Stimulated activated CD4-positive, alpha-beta T cell treated with anti-CD3 and anti-CD28 coated beads, TNF-alpha, amount 100 ng/mL, for 48 hours (primary cell): ENCODE measurements at places on chromosomes 11 and 22.

GRCh38 chr11:128853559-128853958 is 13.5 kb downstream of the KCNJ1 start:
- DNase-seq, result no peak

GRCh38 chr22:41911001-41911611 is 3.8 kb downstream of the SHISA8 start:
- no peak for DNase-seq

GRCh38 chr22:38866399-38867123 is 5.5 kb downstream of the CBX6 start:
- DNase-seq, result no peak

GRCh38 chr11:13216019-13216710 is 61.4 kb upstream of the BMAL1 start:
- peak; percentile 34 for DNase-seq

DNA sequence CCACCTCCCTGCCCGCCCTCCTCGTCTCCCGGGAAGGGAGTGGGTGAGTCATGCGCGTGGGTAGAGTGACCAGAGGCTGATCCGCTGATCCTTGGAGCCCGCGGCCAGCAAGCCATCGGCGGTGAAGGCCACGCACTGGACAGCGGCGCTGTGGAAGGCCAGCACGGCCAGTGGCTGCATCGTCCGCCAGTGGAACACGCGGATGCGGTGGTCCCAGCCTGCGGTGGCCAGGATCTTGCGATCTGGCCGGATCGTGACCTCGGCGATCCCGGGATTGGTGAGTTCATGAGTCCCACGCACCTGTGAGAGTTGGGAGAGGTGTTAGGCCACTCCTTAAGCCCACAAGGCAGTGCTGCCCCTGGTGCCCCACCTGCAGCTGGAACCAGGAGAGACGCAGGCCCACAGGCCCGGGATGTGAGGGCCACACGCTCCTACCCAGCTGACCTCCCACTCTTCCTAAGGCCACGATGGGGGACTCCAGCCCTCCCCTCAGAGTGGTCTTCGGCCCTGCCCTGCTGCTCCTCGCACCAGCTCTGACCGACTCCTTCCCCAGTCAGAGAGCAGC is 28.2 kb downstream of the TBX1 start:
- no peak for DNase-seq

- DNase-seq, result no peak
Observed at GRCh38 chr22:42438293-42438650, 6.1 kb upstream of the NFAM1 start.

DNA sequence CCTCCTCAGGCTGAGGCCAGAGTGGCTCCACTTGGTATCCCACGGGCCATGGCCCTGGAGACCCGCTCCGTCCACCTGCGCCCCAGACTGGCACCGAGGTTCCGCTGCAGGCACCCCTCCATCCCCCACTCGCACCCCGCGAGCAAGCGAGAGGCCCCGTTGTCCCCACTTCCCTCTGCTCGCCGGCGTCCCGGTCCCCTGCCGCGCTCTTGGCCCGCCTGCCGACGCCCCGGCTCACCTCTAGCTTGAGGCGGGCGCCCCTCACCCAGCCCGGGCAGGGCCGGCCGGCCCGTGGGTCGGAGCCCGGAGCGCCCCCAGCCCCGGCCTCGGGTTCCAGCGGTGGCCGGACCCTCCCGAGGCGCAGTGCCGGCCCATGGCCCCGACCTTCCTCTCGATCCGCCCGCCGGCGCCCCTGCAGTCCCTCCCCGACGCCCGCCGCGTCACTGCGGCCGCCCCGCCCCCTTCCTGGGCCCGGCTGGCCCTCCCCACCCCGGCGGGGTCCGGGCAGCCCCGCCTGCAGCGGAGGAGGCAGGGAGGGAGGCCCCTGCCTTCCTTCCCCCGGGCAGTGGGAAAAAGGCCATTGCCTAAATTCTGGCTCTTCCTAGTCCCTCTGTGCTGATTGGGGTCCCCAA is at the start of gene PITPNM1:
PITPNM1 (minus strand) TSS at position 414 of the 632 bp plus-strand sequence. CDS start 1,183 bp downstream, outside the sequence.
- no peak for DNase-seq

DNA sequence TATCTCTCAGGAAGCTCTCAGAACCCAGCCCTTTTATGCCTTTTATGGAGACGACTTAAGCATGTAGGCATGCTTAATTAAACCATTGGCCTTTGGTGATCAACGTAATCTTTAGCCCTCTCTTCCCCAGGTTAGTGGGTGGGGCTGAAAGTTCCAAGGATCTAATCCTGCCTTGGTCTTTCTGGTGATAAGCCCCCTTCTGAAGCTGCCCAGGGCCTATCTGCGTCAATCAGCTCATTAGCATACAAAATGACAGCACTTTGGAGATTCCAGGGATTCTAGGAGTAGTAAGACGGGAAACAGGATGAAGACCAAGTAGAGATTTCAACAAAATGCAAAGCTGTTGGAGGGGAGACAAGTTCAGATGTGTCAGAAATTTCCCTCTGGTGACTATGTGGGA is 3.1 kb downstream of the FAM118A start:
- no peak for DNase-seq

DNA sequence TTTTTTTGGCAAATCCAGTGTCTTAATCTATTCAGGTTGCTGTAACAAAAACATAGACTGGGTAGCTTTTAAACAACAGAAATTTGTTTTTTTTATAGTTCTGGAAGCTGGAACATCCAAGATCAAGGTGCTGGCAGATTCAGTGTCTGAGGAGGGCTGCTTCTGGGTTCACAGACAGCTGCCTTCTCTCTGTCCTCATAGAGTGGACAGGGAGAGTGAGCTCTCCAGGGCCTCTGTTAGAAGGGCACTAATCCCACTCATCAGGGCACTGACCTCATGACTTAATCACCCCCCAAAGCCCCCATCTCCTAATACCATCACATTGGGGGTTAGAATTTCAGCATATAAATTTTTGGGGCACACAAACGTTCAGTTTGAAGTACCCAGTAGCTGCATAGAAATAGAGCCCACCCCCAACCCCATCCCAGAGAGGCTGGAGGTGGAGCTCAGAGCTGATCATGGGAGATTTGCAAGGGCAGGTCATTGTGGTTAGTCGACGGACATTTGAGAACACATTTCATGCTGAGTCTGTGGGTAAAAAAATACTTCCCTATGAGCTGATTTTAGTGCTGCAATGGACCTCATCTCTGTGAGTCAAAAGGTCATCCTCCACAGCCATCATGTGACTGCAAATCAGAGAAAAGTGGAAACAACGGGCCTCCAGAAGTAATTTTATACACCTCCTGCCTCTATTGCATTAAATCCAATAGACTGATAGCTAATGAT is 203.1 kb upstream of the CADM1 start:
- DNase-seq, result no peak

DNA sequence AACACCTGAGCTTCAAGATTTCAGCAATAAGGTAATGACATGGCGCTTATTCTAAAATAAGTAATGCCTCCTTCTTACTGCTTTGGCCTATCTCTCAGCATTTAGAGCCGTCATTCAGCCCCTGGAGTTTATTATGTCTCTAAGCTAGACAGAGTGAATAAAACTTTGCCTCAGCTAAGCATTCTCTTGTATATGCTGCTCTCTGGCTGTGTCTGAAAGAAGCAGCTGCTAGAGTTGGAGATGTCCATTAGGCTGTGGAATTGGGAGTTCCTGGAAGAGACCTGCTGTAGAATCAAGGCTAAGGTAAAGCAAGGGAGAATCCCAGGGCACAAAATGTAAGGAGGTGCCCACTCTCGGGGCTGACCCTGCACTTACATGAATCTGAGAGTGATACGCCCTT is 35.5 kb upstream of the TTC12 start:
- no peak for DNase-seq

- no peak for DNase-seq
Observed at GRCh38 chr22:25876871-25877270, 134.9 kb downstream of the MYO18B start.

DNA sequence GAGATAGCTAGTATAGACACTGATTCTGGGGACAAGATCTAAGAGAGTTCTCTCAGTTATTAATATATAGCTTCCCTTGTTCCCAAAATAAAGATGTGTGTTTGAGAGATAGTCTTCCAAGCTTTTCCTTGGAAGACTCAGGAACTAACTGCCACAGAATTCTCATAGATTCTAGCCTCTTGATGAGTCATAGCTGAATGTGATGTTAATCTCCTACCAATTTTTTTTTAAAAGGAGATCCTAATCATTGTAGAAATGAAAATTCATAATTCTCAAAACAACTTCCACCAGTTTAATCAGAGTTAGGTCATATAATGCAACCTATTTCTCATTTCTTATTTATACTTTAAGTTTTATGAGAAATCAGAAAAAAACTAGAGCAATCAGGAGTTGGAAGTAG is 148.8 kb downstream of the JRKL start:
- DNase-seq, result no peak

DNA sequence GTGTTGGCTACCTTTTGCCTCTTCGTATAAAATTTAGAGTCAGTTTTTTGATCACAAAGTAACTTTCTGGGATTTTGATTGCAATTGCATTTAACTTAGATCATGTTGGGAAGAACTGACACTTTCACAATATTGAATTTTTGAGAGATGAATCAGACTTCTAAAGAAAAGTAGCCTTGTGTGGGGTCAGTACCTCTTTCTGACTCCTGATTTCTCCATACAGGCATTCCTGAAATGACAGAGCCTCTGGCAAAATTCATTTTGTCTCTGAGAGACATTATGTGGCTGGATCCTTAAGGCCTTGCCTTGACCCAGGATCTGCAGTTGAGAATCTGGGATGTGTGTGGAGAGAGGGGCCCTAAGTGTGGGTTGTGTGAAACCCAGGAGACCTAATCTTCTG is 37.8 kb downstream of the PPFIBP2 start:
- no peak for DNase-seq

DNA sequence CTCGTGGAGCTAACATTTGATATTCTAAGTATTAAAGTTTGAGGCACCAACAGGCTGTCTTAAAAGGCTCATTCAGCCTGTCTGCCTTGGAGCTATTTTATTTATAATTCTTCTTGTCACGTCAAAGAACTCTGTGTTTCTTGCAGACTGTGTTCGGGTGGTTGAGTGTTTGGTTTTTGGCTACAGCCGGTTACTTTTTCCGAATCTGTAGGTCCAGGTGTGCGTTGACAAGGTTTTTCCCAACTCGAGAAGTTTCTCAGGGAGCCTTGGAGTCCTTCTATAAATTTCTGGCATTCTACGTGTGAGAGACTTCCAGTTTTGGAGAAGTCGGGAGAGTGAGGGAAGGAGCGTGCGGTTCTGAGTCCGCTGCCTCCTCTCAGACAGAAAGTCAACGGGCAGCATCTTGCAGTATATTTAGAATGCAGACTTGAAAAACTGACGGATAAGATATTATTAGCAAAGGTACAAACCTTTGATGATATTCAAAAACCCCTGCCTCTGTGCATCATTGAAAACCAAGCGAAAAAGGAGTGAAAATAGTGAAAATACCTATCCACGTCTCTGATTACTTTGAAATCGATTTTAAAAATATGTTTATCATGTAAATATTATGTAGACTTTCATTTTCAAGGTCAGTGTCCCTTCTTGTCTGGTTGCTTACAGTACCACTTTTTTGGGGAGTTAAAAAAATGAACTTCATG is 85.2 kb upstream of the PPARA start:
- DNase-seq, result no peak

DNA sequence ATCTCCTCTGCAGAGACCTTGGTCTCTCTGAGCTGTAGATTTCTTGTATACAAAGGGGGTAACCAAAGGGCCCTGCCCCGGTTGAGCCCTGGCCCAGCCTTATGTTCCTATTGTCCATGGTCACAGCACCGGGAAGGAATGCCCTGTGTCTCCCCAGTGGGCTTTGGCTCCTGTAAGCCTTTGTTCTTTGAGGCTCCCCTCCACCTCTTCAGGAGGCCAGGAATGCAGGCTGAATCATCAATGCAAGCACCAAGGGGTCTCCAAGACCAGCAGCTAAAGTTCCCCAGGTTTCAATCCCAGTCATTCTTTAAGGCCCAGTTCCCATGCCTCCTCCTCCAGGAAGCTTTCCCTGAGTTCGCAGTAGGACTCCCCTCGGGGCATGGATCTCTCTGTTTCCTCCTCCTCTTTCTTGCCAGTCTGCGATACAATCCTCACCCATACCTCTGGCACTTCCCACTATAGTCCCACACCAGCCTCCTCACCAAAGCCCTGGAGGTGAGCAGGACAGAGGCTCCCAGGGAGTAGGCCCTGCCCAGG is 29.2 kb upstream of the KLHL35 start:
- DNase-seq, result no peak

DNA sequence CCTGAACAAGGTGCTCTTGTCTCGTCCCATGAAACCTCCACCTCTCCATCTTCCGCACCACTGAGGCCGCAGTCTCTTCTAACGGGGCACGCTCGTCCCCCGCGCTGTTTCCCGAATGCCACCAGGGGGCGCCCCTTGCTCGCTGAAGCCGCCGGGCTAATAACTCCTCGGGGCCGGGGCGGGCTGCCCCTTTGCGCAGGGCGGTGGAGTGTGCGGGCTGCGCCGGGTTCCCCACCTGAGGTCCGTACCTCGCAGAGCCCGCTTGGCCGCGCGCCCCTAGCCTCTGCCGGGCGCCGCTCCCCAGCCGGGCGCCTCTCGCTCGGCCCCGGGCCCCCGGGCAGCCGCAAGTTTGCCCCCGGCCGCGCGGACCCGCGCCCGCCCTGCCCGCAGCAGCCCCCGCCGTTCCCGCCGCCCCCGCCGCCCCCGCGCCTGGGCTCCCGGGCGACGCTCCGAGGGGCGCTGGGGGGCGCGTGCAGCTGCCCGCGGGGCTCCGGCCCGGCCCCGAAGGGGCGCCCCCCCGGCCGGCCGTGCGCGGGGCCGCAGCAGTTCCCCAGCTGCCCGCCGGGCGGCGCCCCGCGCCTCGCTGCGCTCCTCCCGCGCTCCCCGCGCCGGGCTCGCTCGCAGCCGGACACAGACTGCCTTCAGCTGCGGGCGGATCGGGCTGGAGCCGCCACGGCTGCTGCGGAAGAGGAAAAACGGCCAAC is at the start of gene GRIK4:
GRIK4 (plus strand) TSS at position 633 of the 704 bp plus-strand sequence. CDS start 148,571 bp downstream, outside the sequence.
- peak; percentile 59 for DNase-seq

DNA sequence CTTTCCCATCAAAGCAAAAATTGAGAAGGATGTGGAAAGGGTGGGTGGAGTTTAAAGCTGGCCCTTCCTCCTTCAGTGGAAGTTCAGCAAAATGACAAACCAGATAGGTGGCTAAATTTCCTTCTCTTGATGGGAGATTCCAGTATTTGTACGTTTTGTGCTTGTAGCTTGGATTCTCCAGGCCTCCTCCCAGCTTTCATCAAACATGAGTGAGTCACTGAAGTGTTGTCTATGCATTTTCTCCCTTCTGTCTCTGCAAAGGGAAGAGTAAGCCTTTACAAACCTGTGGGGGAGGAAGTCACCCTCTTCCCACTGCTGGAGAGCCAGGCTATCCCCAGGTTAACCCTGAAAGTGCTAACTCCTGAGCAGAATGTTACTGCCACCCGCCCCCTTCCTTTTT is 6.4 kb downstream of the MARK2 start:
- DNase-seq, result no peak

GRCh38 chr11:68524681-68525080 is 64.1 kb downstream of the PPP6R3 start:
- no peak for DNase-seq
